ENCODE measurements at places on chromosomes 3 and 15.

DNA sequence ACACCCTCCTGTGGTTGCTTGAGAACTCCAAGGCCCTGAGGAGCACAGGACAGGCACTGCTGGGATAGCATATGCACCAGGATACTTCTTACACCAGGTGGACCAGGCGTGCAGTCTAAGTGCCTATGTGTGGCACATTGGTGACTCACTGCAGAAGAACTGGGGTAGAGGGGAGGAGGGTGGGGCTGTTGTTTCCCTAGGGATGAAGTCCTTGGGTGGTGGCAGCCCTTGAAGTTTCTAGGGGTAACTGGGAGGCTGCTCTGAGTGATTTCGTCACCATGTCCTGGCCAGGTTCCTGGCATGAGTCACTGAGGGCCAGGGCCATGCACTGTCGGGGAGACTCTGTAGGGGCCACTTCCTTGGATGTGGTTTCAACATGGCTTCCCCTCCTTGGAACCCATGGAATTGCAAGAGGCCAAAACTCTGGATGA, 15.9 kb downstream of the MYZAP start:
- DNase-seq, result peak; percentile 17

DNA sequence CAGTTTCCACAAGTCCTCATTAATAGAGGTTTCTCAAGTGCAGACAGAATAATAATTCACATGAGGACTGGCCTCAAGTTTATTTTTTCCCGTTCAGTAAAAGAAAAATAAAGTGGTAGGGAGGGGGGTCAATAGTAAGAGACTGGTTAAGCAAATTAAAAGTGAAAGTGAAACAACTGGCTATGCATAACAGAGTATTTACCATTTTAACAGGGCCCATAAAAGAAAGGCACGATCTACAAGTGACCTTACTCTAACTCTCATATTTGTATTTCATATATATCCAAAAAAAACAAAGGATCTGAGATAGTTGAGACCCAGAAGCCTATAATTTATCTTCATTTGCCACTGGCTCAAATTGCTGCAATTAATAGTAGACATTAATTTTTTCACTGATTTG, 686.3 kb downstream of the NTRK3 start:
- DNase-seq, result no peak

GRCh38 chr3:115602194-115602593, 21.1 kb upstream of the GAP43 start:
- DNase-seq, result no peak

- no peak for DNase-seq
These were observed 246.6 kb upstream of the PROK2 start for GRCh38 chr3:72031581-72031980.

DNA sequence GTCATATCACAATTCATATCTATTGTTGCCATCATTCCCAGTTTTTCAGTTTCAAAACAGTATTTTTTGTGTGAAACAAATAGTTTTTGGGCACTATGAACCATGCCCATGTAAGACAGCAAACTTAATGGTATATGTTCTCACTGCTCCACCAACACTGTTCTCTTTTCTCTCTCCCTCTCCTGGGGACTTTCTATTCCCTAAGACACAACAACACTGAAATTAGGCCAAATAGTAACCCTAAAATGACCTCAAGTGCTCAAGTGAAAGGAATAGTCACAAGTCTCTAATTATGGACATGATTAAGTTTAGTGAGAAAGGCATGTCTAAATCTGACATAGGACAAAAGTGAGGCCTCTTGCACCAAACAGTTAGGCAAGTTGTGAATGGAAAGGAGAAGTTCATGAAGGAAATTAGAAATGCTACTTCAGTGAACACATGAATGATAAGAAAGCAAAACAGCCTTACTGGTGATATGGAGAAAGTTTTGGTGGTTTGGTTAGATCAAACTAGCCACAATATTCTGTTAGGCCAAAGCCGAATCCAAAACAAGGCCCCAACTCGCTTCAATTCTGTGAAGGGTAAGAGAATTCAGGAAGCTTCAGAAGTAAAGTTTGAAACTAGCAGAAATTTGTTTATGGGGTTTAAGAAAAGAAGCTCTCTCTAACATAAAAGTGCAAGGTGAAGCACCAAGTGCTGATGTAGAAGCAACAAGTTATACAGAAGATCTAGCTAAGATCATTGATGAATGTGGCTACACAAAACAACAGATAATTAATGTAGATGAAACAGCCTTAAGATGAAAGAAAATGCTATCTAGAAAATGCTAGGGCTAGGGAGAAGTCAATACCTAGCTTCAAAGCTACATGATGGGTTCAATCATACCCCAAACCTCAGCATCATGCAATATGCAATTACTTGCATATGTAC, 104.2 kb downstream of the CBLB start:
- no peak for DNase-seq

DNA sequence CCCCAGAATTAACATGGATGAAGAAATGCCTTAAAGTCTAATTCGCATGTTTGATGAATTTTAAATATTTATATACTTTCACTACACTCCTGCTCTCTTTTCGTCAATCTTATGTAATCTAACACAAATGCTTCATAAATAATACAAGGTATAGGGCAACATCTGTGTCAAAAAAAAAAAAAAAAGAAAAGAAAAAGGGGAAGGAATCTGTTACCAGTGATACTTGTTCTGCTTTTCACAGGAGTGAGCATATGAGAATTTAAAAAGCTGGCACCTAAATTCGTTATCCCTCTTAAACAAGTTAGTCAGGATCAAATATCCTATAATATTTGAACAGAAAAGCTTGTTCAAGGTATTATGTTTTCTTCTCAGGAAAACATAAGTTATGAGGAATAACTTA, 243.8 kb downstream of the KCNH8 start:
- DNase-seq, result no peak

GRCh38 chr3:136772709-136773108, 20.5 kb upstream of the STAG1 start:
- DNase-seq, result no peak

DNA sequence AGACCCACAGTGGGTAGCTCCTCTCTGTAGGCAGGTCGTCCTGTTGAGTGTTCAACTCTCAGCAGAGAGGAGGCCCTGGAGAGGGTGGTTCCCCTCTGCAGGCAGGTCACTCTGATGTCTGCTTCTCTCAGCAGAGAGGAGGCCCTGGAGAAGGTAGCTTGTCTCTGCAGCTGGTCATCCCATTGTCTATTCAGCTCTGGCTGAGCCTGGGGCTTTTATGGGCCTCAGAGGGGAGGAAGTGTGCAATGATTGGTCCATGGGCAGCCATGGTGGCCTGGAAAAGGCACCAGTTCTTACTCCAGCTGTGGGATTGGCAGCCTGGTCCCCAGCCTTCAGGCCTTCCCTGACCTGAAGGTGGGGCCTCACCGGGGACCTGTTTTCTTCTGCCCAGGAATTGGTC, 52.9 kb downstream of the PPCDC start:
- DNase-seq, result no peak

GRCh38 chr3:25820366-25820765, 30.5 kb downstream of the OXSM start:
- DNase-seq, result peak; percentile 89

DNA sequence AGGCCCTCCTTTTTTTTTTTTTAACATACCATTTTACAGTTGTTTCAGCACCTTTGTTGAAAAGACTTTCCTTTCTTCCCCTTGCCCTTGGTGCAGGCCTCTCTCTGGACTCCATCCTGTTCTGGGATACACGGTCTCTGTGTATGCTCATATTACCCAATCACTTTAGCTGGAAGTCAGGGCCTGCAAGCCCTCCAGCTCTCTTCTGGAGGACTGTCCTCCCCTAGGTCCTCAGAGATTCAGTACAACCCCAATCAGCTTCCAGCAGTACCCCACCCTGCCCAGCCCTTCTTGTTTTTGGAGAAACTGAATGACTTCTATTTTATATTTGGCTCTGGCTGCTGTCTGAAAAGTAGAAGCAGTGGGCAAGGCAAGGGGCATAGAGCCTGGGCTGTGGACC, 270.8 kb downstream of the KLF13 start:
- no peak for DNase-seq

GRCh38 chr3:129688271-129688895, 81.9 kb upstream of the PLXND1 start:
- peak; percentile 38 for DNase-seq

- DNase-seq, result no peak
These were observed 39.6 kb upstream of the PDZRN3 start for GRCh38 chr3:73664389-73664788.

GRCh38 chr3:101531473-101532086, 18.6 kb upstream of the SENP7 start:
- DNase-seq, result no peak

GRCh38 chr3:75983609-75984290, 198.4 kb upstream of the ZNF717 start:
- DNase-seq, result peak; percentile 47

DNA sequence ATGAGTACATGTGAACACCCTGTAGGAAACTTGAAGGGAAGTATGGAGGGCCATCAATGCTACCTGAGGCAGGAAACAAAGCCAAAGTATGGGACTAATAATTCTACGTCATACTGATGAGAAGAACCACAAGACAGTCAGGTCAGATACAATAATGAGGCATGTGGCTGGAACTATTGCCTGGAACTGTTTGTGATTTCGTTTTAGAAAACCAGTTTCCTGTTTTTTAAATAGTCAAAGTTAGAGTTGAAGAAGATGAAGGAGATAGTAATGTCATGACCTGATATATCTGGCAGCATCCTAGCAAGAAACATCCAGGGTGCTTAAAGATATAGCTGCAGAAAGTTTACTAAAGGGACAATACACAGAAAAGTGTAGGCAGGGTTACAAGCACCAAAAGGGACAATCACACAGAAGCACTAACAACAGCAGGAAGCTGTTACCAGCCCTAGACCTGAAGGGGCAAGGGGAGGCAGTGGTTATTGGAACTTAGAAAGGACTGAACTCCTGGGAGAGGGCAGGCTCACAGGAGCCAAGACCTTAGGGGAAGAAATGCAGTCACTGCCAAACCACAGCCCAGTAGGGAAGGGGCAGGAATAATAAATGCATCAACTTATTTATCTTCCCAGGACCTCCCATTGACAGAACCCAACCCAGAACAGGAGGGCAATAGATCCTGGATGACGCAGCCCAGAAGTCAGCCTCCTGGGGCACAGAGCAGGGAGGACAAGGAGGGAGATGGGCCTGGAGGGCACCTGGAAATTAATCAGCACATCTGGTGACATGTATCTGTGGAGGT, 302.1 kb upstream of the STT3B start:
- no peak for DNase-seq

DNA sequence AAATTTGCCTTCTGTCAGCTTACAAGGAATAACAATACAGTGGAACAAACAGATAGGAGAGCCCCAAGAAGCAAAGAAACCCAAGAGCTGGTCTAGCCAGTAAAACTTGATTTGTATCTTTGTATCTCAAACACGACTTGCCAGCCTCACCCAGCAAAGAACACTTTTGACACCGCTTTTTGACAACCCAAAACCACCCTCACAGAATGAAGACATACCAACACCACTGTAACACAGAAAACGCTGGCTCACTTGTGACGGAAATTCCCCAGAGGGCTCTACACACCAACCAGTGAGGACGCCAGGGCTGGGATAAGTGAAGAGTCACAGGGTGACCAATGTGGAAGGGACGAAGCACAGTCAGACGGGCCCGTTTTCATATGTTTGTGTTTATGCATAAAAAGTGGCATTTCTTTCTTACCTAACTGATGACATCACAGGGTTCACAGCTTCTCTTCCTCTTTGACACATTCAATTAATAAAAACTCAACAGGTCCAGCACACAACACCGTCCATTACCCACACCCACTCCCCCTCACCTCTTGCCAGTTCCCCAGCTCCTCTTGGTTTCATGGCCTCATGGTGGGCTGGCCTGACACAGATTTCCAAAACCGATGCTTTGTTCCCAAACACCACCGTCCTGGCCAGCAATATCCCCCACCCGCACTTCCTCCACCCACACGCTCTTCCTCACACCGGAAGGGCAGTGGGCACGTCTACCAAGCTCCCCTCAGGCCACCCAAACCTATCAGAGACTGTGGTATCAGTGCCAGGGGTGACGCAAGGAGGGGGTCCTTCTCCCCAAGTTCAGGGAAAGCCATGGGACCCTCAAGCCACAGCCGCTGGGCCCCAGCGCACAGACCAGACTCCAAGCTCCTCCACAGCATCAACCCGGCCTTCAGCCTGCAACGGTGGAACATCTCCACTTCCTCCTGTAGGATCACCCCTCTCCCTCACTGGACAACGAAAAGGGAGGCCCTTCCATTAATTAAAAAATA, 94.2 kb downstream of the ADAMTS17 start:
- no peak for DNase-seq

- DNase-seq, result no peak
These were observed 45.7 kb downstream of the PGBD4 start for GRCh38 chr15:34147371-34148140.

DNA sequence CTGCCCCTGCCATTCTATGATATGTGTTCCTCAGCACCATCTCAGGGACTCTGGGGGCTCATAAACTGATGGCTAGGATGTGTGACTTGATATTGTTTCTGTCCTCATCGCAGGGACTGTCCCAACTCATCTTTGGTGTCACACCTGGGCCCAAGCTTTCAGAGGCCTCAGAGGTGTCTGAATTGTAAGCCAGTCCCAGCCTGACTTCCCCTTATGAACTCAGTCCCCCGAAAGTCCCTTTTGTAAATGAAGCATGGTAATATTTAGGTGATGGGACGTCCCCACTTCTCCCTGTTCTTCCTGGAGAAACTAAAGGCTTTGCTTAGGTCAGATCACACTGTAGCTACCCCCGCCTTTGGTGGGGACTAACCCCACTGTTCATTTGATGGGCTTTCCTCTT, 142.4 kb upstream of the TLE3 start:
- no peak for DNase-seq

GRCh38 chr3:73503781-73504180, 121.0 kb downstream of the PDZRN3 start:
- DNase-seq, result no peak

- DNase-seq, result no peak
These were observed 226.7 kb upstream of the ALCAM start for GRCh38 chr3:105139881-105140560.

DNA sequence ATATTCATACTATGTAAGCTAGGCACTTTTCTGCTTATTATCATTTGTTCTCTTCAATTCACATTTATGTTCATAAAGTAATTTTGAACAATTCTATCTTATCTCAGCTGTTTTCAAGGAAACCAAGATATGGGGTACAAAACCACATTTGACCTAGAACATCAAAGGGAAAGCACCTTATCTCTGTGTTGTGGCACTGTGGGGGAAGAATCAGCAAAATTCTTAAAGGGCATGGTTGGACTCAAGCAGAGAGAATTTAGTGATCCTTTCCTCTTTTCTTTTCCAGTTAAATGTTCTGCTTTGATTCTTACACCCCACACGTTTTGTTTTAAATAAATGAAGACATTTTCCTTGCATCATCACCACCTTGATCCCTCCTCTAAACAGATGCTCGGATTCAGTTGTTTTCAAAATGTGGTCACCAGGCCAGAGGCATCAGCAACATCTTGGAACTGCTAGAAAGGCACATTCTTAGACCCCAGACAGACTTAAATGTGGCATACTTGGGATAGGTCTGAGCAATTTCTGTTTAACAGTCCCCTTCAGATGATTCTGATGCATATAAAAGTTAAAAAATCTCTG, 128.4 kb upstream of the TP63 start:
- no peak for DNase-seq

DNA sequence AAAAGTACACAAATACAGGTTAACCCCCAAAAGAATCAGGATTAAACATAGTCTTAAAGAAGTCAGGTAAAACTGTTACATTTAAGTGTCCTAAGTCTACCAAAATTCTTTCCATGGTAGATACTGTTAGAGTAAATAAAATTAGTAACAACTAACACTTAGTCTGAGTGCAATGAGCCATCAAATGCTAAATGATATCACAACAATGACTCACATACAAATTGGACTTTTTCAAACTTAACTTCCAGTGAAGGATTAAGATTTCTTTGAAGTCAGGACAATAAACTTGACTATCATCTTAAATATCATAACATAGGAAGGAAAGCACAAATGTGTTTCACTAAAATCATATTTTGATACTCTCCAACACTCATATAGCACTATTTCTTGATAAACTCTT, 43.9 kb downstream of the ZNF148 start:
- DNase-seq, result no peak
